Central memory CD4-positive, alpha-beta T cell (primary cell): ENCODE measurements at places on chromosomes 1 and 21.

- DNase-seq = no peak
Measured at GRCh38 chr1:37277366-37277765, 197.0 kb upstream of the ZC3H12A start.

GRCh38 chr1:103125219-103125618, 16.9 kb upstream of the COL11A1 start:
- DNase-seq = no peak

GRCh38 chr1:101065575-101065974, 40.0 kb upstream of the DPH5 start:
- DNase-seq = no peak

DNA sequence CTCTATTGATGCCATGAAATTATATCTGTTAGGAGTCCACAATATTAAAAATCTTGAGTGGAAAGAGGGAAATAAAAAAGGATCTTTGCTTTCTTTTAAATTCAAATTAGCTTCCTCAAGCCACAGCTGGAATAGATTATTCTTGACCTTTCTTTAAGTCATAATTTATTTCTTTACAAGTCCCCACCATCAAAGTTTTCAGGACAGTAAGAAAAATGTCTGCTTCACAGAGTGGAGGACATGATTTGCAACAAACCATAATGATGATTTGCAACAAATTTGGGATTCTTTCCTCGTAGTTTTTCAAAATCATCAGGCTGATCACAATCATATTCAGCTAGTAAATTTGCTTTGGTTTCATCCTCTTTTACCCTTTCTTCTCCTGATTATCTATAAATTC, 301.8 kb upstream of the NRIP1 start:
- no peak for DNase-seq

DNA sequence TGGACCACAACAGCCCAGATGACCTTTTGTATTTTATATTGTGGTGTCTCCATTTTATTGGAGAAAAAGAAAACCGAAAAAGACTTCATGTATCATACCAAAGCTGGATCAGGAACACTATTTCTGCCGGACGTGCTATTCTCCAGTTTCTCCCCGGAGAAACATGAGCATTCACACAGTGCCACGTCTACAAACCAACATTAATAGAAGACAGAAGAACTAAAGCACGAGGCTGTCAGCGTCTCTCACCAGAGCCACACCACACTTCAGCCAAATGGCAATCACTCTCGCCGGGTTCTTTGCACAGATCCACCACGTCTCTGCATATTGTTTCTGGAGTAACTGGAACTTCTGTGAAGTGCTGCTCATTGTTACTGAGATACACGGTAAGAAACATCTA, 24.8 kb downstream of the TP53BP2 start:
- no peak for DNase-seq

DNA sequence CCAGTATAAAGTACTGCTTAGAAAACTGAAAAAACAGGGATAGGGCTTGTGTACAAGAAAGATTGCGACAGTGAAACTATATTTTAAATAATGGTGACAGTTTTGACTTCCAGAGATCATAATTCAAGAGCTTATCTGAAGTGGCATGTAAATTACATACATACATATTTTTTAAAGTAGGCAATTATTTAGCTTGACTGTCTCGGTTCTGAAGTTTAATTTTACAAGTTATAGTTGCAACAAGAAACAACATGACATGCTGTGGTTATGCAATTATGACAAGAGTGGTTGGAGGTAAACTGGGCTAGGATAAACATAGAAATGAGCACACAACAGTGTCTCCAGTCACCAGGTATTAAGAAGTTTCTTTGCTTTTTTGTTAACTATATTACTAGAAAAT, 4.1 kb downstream of the C1orf21 start:
- DNase-seq = no peak

DNA sequence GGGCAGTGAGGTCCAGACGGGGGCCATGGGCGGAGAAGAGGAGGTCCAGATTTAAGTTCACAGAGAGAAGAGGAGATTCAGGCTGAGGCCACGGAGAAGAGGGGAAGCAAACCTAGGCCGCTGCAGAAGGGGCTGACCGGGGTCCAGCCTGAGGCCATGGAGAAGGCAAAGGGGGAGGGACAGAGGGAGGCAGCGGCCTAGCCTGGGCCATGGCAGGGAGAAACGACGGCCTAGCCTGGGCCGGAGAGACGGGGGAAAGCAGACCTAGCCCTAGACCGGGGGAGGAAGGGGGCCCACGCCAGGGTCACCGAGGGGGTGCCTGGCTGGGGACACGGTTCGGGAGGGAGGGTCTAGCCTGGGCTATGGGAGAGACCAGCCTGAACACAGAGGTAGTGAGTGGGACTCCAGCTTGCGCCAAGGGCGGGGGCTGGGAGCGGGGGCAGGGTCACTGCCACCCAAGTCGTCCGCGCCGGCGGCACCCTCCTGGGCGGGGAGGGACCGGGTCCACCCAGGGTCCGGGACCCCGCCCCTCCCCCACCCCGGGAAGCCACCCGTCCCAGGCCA, 459 bp downstream of the CAPZB start:
- DNase-seq = no peak

DNA sequence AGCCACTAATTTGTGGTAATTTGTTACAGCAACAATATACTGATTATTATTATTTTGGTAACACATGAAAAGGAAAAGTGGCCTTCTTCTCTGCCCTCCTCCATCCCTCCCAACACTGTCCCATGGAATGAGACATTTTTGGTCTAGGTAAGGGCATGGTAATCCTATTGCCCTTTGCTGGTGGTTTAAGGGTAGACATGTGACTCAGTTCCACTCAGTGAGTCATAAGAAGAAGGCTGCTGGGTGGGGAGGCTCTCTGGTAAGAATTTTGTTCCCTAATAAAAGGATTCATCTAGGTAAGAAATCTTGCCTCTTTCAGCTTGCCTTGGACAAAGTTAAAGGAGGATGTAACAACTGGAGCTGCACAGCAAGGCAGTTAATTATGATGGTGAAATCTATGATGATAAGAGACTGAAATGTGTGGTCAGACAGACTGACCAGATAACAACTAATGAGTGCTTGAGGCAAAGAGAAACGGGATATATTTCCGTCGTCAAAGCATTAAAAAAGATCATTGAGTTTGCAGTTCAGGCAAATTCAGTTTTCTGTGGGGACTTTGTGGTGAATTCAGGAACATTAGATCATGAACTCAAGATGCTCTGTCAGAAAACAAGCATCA, 232.0 kb upstream of the KCNK2 start:
- DNase-seq = no peak

DNA sequence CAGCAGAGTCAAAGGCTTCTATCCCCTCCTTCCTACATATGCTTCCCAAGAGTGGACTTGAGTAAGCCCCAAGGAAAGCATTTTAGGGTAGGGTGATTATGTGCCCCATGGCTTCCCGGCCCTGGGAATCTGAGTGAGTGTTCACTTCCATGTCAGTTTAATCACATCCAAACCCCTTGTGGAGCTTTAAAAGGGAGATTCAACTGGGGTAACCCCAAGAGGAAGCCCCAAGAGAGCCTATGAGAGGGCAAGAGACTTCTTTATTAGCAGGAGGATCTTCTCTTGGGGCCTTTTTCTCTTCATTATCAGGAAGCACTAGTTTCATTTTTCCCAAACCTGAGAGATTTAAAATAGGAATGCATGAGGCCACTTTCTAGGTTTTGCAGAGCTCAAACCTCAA, 97.0 kb upstream of the IRF2BP2 start:
- DNase-seq = no peak

GRCh38 chr1:54602554-54602953, 20.8 kb downstream of the FAM151A start:
- no peak for DNase-seq

DNA sequence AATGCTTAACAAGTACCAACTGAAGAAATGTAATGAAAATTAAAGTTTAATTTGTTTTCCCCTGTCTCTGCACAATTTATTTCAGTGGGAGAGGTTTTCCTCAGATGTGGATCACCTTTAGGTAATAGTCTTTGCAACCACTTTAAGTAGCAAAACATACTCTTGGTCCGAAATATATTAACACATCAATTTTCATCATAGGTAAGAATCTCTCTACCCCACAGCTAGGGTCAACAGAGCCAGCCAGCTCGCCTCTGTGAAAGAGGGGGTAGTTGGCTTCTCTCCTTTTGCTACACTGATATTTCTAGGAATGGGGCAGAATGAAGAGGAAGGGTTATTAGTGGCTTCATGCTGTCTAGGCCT, 24.8 kb upstream of the MCL1 start:
- DNase-seq = no peak

DNA sequence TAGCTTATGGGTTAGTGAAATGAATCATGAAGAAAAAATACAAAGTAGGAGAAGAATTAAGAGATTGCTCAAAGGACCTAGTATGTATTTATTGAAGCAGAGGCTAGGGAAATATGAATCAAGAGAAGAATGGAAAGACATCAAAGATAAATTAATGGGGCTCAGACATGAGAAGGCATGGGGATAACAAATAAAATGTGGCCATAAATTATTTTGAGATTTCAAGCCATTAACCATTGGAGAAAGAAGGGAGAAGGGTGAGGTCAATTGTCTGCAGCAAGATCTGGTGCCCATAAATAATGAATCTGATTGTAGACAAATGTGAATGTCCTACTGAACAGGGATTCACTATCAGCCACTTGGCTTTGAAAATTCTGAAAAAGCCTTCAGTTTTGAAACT, 10.2 kb downstream of the KRTAP20-3 start:
- DNase-seq = no peak

GRCh38 chr1:72122099-72122880, 160.0 kb downstream of the NEGR1 start:
- DNase-seq = no peak

DNA sequence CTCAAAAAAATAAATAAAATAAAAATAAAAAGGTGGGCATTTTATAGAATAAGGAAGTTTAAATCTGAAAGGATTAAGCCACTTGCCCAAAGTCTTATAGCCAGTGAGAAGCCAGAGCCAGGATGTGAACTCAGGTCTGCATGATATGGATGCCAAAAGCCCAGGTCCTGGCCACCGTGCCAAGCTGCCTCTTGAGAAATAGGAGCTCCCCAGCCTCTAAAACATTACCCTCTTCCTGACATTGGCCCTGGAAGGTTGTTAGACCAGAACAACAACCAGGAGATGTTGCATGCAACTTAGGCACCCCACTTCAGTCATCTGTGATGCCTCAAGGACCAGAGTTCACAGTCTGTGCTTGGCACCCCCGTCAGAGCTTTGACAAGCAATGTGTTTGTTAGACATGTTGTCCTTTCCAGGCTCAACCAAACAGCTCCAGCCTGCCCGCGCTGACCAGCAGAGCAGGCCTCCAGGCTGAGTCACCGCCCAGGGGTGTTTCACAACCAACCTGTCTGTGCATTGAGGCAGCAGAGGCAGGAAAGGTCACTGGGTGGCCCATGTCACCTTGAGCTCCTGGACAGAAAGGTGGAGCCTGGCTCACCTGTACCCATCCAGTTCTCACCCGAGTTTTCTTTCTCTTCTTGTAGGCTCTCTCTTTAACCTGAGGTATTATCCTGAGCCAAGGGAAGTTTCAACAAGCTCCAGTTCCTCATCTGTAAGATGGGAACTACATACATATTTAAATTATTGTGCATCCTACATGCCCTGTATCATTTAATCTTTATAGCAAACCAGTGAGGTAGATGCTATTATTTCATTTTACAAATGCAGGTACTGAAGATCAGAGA, 14.9 kb upstream of the MED18 start:
- no peak for DNase-seq

- no peak for DNase-seq
Measured at GRCh38 chr1:33369081-33369480, 48.2 kb upstream of the A3GALT2 start.

- no peak for DNase-seq
Measured at GRCh38 chr1:90384193-90384592, 332.9 kb downstream of the BARHL2 start.

GRCh38 chr1:177950506-177950905, 19.4 kb downstream of the SEC16B start:
- no peak for DNase-seq

DNA sequence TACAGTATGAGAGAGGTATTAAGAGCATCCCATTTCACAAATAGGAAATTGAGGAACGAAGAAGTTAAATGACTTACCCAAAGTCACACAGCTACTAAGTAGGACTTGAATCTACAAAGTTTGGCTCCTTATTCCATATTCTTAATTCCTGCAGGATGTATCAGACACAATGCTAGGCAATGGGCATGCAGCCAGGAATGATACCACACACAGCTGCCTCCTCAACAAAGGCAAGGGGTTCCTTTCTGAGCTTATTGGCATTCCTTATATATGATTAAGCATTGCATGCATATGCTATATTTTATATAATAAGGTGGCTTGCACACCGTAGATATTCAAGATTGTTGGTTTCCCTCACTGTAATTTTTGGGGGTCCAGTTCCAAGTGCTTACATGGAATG, 34.2 kb upstream of the JUN start:
- no peak for DNase-seq

DNA sequence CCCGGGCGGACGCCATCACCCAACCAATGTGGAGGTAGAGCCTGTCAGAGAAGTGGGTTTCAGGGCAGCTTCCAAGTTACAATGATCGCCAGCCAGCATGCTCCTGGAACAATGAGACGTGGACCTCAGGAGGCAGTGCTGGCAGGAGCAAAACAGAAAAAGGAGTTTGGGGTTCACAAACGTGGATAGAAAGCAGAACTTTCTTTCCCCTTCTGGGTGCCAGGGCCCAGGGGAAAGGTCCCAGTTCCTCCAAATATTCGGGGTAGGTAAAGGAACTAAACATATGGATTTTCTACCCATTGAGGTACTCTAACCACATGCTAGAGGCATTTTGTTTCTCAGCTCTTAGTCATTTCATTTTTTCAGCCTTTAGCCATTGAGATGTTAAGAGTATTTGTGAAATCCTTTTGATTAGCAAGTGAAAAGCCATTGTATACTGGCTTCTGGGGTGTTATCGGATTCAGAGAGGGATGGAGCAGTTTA, 488.4 kb upstream of the ADGRL2 start:
- DNase-seq = no peak

- no peak for DNase-seq
Measured at GRCh38 chr1:248013229-248013710, at the start of gene OR2L5. OR2L5 (plus strand) TSS chr1:248013660; CDS start chr1:248021948, 8,288 bp downstream.

GRCh38 chr1:228765168-228765946, 30.1 kb downstream of the RHOU start:
- DNase-seq = peak; percentile 6

GRCh38 chr21:15730484-15731242, 881 bp downstream of the USP25 start:
- no peak for DNase-seq
